AG04449 (cell line): ENCODE measurements at places on chromosomes 16 and 17.

DNA sequence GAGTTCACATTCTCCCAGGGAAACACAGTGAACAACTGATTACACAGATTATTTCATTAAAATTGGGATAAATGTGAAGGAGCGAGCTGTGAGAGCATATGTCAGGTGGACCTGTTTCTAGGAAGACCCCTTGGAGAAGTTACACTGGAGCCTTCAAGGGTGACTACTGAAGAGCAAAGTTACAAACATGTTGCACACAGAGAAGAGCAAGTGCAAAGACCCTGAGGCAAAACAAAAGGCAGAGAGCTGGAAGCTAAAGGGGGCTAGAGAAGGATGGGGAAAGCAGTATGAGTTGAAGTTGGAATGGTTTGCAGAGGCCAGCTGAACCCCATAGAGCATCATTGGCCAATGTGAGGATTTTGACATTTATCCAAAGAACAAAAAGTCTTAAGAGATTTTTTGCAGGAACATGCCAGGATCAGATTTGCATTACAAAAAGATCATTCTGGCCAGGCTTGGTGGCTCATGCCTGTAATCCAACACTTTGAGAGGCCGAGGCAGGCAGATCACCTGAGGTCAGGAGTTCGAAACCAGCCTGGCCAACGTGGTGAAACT is 14.1 kb downstream of the PDZD9 start:
- no peak for DNase-seq

DNA sequence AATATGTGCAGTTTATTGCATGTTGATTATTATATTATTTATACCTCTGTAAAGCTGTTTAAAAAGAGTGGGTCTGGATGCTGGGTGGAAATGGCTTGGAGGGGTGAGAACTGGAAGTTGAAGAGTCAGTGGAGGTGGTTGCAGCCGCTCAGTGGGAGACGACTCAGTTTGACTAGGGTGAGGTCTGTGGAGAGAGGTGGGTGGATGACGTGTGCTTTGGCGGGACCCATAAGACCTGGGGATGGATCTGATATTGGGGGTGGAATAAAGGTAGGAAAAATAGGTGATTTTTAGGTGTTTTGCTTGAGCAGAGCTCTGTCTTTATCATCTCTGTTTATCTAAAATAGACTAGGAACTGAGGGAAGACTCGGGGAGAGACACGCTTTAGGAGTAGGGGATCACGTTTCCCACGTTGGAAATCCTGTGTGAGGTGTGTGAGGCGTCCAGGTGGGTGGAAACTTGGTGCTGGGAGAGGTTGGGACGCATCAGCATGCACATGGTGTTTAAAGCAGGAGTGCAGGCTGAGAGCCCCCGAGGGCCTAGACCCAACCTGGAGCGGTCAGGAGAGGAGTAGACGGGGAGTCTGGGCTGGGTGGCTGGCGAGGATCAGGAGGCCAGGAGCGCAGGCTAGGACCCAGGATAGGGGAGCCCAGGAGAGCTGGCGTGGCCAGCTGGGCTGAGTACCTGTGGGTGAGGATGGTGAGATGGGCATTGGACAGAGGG is 17.2 kb downstream of the NT5M start:
- DNase-seq = no peak

GRCh38 chr17:76685366-76685765 is 25.4 kb downstream of the MXRA7 start:
- DNase-seq = no peak

GRCh38 chr16:26457095-26457494 is 609.6 kb upstream of the C16orf82 start:
- DNase-seq = no peak

- DNase-seq = no peak
Observed at GRCh38 chr16:62665269-62665668, 629.0 kb upstream of the CDH8 start.

GRCh38 chr16:2325181-2325580 is 15.3 kb downstream of the ABCA3 start:
- no peak for DNase-seq

DNA sequence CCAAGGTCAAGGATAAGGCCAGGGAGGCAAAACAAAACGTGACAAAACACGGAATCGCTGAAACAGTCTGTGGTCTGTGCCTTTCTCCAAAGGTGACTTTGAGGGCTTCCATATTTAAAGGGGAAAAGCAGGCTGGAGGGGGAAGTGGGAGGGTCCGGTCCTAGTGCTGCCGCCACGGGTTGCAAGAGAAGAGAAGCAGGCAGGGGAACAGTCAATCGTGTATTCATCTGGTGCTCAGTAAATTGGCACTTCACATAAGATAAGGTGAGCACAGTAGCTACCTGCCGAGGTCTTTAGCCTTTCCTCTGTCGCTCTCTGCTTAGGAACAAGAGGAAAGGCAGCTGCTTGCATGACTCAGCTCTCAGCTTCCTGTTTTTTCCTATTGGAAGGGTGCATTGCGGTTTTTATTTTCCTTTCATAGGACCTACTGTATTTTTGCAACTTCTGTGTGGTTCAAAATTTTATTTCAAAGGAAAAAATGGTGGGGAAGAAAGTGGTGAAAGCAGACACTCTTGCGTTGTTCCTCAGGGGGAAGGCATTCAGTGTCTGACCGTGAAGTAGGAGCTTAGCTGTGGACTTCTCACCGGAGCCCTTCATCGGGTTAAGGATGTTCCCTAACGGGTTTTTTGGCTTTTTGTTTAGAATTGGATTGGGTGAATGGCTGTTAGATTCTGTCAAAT is 7.1 kb upstream of the LGALS3BP start:
- no peak for DNase-seq

DNA sequence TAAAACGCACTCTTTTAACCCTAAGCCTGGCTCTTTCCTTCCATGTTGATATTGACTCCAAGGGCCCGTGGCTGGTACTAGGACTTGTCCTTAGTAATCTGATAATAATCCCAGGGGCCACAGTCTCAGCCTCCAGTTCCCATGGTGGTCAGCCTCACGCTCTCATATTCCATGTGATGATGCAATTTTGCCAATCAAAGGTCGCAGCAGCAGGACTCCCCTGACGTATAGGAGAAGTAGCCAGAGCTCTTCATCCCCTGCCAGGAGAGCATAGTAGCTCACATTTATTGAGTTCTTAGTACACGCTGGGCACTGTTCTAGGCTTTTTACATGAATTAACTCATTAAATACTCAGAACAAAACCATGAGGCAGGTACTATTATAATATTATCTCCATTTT is 42.4 kb downstream of the CD300LF start:
- DNase-seq = no peak

DNA sequence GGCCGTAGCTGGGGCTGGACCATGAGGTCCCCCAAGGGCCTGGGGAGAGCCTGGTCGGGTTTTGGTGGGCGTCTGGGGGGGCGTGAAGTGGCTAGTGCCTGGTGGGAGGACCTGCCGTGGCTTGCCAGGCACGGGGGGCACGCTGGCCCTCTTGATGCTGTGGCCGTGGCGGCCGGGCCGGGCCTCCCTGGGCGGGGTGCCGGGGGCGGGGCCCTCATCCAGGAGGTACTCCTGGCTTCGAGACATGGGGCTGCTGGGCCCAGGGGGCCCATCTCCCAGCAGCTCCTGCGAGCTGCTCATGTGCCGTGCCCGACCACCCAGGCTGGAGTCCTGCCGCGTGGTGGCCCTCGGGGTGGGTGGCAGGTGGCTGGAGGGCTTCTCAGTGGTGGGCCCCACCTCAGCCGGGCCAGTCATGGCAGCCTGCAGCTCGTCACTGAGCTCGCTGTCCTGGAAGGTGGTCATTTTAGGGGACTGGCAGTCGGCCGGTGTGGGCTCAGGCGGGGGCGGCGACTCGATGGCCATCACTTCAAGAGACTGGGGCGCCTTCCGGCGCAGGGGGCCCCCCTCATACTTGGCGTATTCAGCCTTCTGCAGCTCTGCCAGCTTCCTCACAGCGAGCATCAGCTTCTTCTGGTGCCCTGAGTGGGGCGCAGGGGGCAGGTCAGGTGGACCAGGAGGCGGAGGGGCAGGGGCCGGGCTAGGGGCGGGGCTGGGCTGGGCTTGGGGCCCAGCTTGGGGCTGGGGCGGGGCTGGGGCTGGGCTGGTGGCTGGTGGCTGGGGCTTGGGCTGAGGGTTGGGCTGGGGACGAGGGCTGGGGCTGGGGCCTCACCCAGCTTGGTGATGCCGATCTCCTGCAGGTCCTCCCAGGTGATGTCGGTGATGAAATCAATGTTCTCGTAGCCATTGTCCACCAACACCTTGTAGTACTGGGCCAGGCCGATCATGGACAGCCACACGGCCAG is 15.2 kb downstream of the CASKIN1 start:
- no peak for DNase-seq

GRCh38 chr17:35242158-35242804 is 591 bp upstream of the SLFN5 start:
- no peak for DNase-seq

GRCh38 chr17:50658616-50659015 is 23.9 kb downstream of the ABCC3 start:
- no peak for DNase-seq

GRCh38 chr17:82005701-82006348 is 16.9 kb downstream of the CENPX start:
- no peak for DNase-seq

- DNase-seq = no peak
Observed at GRCh38 chr17:15092261-15092660, 172.9 kb downstream of the PMP22 start.

DNA sequence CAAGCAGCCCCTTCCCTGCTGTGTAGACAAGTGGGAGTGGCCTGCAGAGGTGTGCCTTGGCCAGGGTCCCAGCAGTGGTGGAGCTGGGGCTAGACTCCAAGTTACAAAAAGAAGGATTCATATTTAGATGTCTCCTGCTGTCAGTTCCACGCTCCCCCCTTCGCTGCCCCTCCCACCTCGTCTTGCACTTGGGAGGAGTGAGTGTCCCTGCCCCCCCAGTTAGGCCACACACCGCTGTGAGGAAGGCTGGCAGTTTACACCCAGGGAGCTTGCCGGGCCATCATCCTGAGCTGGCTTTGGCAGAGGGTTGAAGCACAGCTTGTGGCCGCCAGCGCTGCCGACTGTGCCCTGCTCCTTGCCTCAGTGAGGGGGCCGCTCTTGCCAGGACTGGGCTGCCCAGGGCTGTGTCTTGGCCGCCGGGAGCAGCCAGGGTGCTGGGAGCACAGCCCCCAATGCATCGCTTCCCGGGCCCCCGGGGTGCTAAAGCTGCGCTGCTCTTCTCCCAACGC is 44.3 kb downstream of the ELAC2 start:
- DNase-seq = no peak

DNA sequence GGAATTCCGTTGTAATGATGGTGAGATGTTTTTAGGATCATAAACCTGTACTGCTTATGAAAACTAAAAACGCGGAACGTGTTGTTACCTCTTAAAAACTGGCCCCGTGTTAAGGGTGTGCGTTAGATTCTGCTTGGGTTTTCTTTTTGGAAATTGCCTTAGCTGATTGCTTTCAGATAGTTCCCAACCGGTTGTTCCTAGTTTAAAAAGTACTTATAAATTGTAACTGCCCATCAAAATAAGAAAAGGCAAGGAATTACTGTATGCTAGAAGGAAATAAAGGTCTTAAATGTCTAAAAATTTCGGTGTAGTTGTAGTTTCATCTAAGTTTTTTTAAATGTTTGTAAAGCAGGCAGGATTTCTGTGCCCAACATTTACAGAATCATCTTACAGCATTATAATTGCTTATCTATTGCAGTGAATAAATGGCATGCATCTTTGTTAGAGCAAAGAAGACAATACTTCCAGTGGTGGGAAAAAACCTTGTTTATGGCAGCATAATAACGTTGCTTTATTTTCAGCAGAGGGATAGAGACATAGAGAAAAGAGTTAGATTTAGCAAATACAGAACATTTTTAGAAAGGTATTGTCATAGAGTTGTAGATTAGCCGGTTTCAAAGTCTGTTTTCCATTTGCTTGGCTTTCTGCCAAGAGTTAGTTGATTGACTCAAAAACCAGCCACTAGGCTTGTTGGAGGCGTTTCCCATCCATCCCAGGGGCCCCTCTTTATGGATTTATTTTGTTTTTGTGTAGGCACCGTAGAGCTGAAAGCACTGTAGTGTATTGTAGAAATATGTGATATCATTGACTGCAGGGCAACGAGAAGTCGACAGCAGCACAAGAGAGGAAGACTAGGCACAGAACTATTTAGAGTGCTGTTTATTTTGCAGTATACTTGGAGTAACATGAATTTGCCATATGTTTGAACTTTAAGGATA is 1.7 kb downstream of the PPM1D start:
- no peak for DNase-seq

DNA sequence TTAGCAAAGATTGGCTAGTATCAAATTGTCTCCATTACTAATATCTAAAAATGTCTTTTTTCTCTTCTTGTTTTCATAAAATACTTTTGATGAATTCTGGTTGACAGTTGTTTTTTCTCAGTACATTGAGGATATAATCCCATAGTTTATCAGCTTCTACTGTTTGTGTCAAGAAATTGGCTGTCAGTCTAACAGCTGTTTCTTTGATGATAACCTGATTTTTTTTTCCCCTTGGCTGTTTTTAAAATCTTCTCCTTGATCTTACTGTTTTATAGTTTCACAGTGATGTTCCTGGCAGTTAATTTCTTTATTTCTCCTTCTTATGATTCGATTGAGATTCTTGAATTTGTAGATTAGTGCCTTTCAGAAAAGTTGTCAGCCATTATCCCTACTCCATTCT is 315.3 kb upstream of the PMFBP1 start:
- DNase-seq = no peak

DNA sequence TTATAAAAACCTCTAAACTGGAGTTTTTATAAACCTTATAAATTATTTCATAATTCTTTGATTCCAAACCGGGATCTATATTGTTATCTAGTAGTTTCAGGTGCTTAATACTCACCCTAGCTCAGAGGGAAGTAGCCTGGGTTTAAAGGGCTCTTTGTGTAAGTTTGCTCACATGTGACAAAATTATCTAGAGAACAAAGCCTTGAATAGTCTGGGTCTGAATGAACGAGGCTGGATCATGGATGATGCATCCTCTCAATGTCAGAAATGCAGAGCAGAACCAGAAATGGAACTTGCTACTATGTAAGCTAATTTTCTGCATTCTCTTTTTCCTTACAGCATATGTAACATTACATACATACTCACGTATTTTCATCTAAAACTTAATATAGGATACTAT is 103.9 kb upstream of the NETO2 start:
- no peak for DNase-seq

DNA sequence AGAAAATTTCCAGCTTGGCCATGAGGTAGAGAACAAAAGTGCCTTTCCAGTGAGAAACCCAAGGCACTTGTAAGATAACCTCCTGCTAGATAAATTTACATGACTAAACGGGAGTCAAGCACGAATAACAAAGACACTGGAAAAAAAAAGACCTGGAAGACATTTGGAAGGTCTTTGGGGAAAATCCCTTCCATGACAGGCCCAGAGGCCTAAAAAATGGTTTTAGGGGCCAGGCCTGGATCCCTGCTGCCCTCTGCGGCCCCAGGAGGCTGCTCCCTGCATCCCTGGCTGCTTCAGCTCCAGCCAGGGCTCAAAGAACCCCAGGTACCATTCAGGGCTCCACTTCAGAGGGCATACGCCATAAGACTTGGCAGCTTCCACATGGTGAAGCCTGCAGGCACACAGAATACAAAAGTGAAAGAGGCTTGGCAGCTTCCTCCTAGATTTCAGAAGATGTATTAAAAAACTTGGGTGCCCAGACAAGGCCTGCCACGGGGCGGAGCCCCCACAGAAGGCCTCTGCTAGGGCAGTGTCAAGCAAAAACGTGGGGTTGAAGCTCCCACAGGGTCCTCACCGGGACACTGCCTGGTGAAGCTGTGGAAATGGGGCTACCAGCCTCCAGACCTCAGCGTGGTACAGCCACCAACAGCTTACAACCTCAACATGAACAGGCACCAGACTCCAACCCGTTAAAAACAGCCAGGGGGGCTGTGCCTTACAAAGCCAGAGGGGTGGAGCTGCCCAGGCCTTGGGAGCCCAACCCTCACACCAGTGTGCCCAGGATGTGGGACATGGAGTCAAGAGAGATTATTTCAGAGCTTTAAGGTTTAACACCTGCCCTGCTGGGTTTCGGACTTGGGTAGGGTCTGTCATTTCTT is 77.1 kb downstream of the SDK2 start:
- no peak for DNase-seq

- no peak for DNase-seq
Observed at GRCh38 chr16:88405216-88406060, 22.7 kb downstream of the ZNF469 start.
